ENCODE measurements at places on chromosomes 1 and 21. TPM values are rescaled to one million over a fixed set of nuclear protein-coding genes. Genes with fewer than 3 reads are reported as not detected.

DNA sequence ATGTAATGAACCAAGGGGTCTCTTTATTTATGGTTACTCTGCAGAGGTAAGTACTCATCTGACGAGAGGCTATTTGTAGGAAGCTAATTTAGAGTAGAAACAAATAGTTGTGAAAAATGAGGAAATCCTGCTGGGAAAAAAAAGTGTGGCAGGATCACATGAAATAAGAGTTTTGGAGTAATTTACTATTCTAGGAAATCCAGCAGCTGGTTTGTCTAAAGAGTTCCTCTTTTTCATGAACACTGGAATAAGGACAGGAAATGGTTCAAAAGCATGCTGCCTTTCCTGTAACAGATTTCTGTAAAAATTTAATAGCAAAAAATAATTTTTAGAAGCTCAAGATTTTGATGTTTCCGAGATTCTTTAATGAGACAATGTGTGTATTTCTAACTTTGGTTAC, 177.3 kb downstream of the CHRM3 start:
- no peak for DNase-seq

DNA sequence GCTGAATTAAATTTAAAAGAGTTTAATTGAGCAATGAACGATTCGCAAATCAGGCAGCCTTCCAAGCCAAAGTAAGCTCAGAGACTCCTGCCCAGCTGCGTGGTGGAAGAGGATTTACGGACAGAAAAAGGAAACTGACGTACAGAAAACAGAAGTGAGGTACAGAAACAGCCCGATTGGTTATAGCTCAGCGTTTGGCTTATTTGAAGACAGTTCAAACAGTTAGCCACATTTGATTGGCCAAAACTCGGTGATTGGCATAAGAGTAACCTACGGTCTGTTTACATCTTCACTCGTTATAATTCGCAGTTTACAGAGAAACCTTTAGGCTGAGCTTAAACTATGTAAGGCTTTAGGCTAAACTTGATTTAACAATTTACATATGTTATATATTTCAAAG, 46.9 kb downstream of the CR1L start:
- no peak for DNase-seq

Gene SLC30A2
- total RNA-seq, result not detected

- no peak for DNase-seq
These were observed 19.2 kb downstream of the SLC9A1 start for GRCh38 chr1:27135541-27136235.

GRCh38 chr21:42621819-42622177, 31.6 kb upstream of the PDE9A start:
- DNase-seq, result no peak

GRCh38 chr21:28458446-28458845, 534.2 kb downstream of the LTN1 start:
- no peak for DNase-seq

DNA sequence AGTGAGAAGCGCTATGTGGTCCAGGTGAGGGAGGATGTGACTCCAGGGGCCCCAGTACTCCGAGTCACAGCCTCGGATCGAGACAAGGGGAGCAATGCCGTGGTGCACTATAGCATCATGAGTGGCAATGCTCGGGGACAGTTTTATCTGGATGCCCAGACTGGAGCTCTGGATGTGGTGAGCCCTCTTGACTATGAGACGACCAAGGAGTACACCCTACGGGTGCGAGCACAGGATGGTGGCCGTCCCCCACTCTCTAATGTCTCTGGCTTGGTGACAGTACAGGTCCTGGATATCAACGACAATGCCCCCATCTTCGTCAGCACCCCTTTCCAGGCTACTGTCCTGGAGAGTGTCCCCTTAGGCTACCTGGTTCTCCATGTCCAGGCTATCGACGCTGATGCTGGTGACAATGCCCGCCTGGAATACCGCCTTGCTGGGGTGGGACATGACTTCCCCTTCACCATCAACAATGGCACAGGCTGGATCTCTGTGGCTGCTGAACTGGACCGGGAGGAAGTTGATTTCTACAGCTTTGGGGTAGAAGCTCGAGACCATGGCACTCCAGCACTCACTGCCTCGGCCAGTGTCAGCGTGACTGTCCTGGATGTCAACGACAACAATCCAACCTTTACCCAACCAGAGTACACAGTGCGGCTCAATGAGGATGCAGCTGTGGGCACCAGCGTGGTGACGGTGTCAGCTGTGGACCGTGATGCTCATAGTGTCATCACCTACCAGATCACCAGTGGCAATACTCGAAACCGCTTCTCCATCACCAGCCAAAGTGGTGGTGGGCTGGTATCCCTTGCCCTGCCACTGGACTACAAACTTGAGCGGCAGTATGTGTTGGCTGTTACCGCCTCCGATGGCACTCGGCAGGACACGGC, 2.2 kb downstream of the CELSR2 start:
- DNase-seq, result no peak

GRCh38 chr1:230049731-230050130, 17.3 kb upstream of the GALNT2 start:
- DNase-seq, result no peak

Gene ZSWIM5
- 1.3 TPM for total RNA-seq

Gene DNASE2B
- not detected for total RNA-seq

DNA sequence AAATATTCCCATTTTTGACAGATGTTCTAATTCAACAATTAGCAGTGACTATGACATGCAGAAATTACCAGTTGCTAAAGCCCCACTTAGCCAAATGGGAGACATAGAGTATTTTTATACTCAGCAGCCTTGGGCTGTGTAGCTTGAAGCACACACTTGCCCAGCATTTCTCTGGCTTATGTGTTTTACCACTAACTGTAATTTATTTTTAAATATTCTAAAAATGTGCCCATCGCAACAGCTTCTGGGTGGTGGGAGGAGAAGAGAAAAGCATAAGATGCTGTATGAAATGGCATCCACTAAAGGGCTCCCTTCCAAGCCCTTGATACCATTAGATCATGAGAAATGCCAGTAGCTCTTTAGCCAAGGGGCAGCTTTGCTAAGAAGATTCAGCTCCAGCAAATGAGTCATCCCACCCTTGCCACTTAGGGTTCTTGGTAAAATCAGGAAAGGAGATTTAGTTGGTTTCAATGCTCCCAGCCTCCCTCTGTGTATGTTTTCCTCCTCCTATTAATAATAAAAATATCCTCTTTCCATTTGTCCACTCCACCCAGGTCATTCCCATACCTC, 462.7 kb upstream of the DEPDC1 start:
- peak; percentile 21 for DNase-seq

- no peak for DNase-seq
These were observed 6.3 kb downstream of the ARF1 start for GRCh38 chr1:228088586-228089498.
